ENCODE measurements at places on chromosomes 7 and 10. TPM values are rescaled to one million over a fixed set of nuclear protein-coding genes. Genes with fewer than 3 reads are reported as not detected.

Gene CYP3A4
- polyA plus RNA-seq = 0.10 TPM

Gene NUTM2E
- 0.01 TPM for polyA plus RNA-seq

Gene SPACDR
- 0.25 TPM for polyA plus RNA-seq

Gene KLF14
- polyA plus RNA-seq = 1.3 TPM

Gene ZCCHC24
- polyA plus RNA-seq = 112 TPM

Gene PNLIPRP1
- 0.34 TPM for polyA plus RNA-seq

Gene OR9A2
- polyA plus RNA-seq = not detected

Gene NRAP
- 320 TPM for polyA plus RNA-seq

Gene GPR37
- polyA plus RNA-seq = 0.41 TPM

Gene RELN
- 0.44 TPM for polyA plus RNA-seq

Gene BPGM
- polyA plus RNA-seq = 54.4 TPM

Gene GATAD1
- 8.9 TPM for polyA plus RNA-seq

Gene CRPPA
- 0.30 TPM for polyA plus RNA-seq

Gene NANOS1
- polyA plus RNA-seq = 30.7 TPM

Gene EPHB6
- polyA plus RNA-seq = 1.4 TPM

Gene NPFFR1
- polyA plus RNA-seq = under 0.01 TPM
